Common myeloid progenitor, CD34-positive (primary cell): ENCODE measurements at places on chromosomes 13 and 19.

GRCh38 chr19:16899566-16900075 is 10.8 kb downstream of the F2RL3 start:
- peak; percentile 69 for DNase-seq

DNA sequence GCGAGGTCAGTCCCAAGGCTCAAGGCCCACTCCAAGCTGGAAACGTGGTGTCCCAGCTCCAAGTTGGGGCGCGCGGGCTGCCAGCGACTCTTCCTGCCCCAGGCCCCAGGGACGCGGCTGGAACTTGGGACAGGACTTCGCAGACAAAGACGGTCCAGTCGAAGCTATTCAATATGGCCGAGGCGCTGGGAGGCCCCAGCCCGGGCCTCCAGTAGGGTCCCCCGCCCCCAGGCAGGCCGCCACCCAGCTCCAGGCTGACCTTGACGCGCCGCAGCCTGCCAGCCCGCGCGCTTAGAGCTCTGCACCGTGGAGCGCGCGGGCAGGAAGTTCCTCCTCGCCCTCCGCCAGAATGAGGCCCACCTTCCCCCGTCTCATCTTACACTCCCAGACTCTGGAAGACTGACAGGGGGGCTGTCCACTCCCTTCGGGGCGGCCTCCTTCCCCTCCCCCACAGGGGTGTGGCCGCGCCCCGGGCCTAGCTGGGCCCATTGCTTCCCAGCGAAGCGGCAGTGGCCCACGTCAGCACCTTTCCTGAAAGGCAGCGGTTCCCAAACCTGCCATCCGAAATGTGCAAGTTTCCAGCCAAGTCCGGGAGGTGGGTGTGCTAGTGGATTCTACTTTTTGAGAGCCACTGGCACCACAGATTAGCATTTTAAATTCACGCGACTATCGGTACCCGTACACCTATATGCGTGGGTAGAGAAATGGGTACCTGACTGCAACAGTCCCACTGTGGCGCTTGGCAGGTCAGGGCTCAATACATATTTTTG is at the start of gene CCDC8:
Gene CCDC8 (minus strand): TSS at position 303 of the 770 bp plus-strand sequence. CDS start 754 bp downstream, outside the sequence.
- peak; percentile 47 for DNase-seq

GRCh38 chr19:11166281-11167142 is 10.9 kb upstream of the SPC24 start:
- no peak for DNase-seq

- no peak for DNase-seq
Observed at GRCh38 chr13:71214821-71215220, 652.2 kb downstream of the DACH1 start.

- DNase-seq, result peak; percentile 65
Observed at GRCh38 chr13:86877441-86877840, 793.7 kb upstream of the SLITRK5 start.

- DNase-seq, result peak; percentile 57
Observed at GRCh38 chr19:3554254-3555083, 2.9 kb downstream of the MFSD12 start.

GRCh38 chr13:100610391-100611347 is 22.1 kb upstream of the GGACT start:
- DNase-seq, result peak; percentile 92

- DNase-seq, result no peak
Observed at GRCh38 chr13:69959046-69959445, 148.6 kb upstream of the ATXN8OS start.

DNA sequence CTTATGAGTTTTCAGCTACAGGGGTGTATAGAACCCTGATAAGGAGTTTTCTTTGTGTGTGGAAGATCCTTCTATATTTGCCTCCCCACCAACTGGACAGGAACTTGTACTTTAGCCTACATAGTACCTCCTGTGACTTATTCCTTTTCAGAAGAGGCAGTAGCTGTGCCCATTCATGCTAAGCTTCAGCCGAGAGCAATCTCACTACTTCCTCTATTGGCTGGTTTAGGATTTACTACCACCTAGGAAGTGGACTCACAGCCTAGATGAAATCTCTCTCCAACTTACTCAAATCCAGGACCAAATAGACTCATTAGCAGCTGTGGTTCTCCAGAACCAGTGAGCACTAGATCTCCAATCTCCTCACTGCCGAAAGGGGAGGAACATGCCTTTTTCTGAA is 2.3 kb upstream of the REX1BD start:
- DNase-seq, result no peak

GRCh38 chr19:2639999-2640398 is 62.5 kb downstream of the GNG7 start:
- no peak for DNase-seq

DNA sequence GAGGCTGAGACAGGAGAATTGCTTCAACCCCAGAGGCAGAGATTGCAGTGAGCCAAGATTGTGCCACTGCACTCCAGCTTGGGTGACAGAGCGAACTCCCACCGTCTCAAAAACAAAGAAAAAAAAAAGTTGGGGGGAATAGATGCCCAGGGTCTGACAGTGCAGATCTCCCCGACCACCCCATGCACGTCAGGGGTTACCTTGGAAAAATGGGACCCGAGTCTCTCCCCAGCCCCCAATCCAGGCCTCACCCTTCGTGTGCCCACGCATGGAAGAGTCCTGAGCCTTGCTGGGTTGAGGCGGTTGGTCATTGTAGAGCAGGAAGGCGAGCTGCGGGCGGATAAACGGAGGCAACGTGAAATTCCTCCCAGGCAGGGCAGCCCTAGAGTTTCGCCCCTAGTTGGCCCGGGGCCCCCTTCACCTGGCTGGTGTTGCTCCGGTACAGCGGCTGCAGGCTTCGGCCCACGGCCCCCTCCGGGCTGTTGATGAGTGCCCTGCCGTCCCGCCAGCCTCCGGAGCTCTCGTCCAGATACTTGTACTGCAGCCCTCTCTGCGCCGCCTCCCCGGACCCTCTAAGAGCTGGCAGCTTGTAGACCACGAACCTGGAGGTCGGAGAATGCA is 588 bp downstream of the DNASE2 start:
- peak; percentile 47 for DNase-seq

- DNase-seq, result no peak
Observed at GRCh38 chr19:12163826-12164225, 930 bp downstream of the ZNF136 start.

DNA sequence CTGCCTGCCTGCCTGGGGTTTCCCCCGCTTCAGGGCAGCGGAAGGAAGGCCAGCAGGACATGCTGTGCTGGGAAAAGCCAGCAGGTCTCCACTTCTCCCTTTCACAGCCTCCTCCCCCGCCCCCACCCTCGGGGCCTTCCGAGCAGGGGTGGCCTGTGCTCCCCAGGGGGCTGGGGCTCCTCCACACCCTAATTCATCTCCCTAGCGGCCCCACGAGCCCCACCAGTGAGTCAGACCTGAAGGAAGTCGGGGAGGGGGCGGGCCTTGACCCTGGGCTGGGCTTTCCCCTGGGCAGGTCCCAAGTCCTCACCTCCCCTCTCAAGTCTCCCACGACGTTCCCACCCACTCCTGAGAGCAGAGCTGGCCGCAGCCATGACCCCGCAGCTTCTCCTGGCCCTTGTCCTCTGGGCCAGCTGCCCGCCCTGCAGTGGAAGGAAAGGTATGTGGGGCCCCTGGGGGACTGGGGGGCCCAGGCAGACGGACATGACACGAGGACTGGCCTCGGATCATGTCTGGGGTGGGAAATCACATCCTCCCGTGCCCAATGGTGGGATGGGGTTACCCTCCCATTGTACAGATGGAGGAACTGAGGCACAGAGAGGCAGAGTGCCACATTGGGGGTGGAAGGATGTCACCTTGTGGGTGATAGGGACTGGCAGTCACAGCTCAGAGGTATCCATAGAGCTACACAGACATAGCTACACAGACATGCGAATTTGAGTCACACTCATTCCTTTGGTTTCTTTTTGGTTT is at the start of gene EBI3:
Gene EBI3 (plus strand): TSS at position 345 of the 753 bp plus-strand sequence. CDS start 28 bp downstream, at position 373.
- DNase-seq, result peak; percentile 67

DNA sequence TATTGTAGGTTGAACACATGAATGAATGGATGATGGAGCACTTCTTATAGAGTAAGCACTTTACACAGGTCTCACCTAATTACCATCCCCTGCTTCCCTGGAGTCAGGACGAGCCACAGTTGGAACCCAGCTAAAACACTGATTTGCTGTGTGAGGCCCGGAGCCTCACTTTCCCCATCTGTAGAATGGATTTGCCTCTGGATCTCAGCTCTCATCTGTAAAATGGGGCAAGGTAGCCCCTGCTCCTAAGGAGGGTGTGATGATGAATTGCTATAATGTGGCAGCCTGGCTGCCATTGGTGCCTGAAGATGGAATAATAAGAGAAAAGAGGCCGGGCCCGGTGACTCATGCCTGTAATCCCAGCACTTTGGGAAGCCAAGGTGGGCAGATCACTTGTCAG is 1.4 kb upstream of the PTPRS start:
- no peak for DNase-seq

DNA sequence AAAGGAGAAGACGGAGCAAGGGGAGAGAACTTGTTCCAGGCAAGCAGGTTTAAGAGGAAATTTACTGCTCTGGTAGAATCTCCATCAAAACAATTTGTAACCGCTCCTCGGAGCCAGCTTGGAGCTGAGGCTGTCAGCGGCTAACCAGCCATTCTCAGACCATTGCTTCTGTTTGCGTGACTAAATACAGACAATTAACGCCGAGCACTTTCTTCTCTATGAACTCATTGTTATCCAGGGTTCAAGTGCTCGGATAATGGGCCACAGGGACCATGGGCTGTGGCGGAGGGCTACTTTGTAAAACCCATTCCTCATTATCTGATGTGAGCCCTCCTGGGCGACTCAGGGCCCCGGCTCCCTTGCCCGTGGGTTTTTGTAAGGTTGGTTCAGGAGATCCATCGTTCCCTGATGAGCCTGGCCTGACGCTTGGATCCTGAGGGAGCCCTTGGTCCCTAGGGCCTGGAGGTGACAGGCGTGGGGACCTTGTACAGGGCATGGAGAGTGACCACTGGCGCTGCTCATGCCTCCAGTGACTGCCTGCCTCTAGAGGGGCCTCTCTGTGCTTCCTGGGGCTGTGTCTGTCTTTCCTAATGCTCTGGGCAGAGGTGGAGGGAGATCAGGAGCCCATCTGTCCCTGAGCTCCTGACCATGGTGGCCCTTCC is 61.5 kb upstream of the ZNF536 start:
- DNase-seq, result no peak

DNA sequence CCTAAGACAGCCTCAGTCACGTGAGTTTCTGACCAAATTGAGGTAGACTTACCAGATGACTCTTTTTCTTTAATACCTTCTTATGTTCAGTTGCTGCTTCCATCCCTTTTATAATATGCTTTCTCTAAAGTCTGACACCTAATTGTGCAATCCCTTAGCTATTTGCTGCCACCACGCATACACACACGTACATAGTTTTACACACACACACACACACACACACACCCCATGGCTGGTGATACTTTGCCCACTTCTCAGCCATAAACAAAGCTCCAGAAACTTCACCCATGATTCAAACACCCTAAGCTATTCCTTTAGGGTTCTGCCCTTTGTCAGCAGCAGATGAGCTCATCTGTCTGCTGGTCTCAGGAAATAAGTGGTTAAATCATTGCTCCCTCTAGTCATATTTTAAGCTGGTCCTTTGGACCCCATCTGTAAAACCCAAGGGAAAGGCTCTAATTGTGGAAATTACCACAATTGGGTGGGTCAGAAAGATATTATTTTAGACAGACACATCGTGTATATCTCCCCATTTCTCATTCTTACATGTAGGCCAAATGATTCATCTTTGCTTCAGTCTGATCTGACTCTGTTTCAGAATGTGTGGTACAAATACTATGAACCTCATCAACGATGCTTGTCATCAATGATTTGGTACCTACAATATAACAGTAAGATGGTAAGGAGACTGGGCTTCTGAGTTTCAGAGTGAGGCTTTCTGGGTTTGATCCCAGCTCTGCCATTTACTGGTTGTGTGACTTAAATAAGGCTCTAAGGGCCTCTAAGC is 69.2 kb downstream of the NALCN start:
- no peak for DNase-seq

DNA sequence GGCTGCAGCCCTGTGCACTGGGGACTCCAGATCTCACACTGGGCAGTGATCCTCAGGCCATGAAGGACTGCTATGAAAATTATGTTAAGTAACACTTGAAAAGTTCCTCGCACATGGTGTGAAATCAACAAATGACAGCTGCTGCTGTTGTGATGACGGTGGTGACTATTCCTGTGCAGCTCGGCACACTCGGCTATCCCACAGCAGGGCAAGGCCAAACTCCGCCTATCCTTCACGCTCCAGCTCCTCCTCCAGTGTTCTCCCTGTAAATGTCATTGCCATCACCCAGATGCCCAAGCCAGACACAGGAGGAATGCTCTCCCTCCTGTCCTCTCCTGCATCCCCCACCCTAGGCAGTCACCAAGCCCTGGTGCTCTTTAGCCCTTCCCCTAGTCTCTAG is 31.3 kb downstream of the GRIK5 start:
- no peak for DNase-seq

DNA sequence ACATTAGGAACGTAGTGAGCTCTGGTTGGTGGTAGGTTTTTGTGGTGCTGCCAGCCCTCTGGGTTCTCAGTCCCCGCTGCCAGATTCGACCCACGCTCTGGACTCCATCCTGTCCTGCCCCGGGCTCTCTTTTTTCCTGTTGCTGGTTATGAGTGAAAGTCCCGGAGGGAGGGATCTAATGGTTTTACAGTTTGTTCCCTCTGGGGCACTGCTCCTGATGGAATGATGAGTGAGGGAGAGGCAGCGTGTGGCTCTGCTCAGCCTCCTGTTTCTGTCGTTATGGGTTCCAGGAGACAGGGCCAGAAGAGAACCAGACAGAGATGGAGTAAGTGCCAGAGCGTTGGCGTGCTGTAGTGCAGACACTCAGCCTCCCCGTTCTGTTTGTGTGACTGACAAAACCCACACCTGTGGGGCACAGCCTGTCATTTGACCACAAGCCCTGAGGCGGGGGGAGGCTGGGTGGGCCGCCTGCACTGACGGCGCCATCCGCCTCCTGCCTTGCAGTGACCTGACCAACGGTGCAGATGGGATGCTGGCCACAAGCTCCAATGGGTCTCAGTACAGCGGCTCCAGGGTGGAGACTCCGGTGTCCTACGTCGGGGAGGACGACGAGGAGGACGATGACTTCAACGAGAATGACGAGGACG is 18.3 kb downstream of the ATP4B start:
- no peak for DNase-seq

DNA sequence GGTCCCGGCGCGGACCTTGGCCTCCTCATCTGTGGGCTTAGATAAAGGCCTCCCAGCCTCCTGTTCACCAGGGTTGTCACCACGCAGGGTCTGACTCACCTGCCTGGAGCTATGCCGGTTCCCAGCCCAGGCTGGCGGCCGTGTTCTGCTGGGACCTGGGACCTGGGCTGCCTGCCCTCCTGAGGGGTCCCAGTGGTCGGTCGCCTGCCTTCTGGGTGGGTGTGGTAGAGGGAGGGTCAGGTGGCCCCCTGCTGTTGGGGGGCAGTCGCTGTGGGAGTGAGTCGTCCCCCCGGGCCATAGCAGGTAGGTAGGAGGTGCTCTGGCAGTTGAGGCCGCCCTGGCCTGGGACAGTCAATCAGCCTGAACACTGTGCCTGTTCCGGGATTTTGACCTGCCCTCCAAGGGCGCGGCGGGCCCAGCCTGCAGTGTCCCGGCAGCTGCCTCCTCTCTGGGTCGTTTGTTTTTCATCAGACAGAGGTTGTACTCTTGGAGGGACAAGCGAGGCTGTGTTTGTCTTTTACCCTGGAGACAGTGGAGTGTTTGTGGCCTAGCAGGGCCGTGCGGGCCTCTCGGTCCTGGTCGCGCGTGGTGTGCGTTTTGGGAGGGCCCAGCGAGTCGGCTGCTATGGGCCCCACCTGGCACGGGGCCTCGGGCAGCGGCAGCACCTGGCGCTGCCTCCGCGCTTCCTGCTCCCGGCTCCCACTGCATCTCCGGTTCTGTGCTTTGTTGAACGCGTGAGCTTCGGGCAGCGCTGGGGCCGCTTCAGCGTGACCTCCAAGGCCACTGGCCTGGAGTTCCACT is 2.6 kb downstream of the ADAT3 start:
- DNase-seq, result no peak
